ENCODE measurements at places on chromosomes 5 and 9.

DNA sequence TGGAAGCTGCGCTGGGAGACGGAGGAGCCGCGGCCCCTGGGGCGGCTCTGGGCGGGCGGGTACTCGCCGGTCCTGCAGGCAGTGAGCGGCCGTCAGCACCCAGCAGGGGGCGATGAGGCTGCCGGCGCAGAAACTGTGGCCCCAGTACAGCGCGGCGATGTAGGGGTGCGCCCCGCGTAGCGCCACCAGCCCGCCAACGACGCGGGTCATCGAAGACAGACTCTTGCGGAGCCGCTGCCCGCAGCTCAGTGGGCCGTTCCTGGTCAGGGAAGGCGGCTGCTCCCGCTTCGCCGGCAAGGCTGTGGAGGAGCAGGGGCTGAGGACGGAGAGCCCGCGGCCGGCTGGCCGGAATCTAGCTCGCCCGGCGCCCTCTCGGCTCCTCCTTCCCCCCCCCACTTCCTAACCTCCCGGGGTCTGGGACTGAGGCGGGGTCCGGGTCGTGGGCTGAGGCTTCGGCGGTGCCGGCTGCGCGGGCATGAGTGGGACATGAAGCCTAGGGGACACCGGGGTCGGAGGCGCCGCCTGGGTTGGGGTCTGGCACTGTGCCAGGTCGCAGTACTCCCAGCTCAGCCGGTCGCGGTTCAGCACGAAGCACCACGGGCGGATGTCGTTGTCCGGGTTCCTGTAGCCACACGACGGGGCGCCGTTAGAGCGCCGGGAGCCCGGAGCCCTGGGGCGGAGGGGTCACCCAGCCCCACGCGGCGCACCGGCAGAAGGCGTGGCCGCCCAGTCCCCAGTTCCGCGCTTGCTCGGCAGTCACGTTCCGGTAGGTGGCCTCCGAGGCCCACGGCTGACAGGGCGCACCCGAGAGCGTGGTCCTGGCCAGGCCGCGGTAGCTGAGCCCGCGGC lies 3.6 kb upstream of the PFN3 start:
- DNase-seq, result no peak

- DNase-seq, result no peak
These were observed 25.9 kb downstream of the CTSL start for GRCh38 chr9:87751868-87752267.

DNA sequence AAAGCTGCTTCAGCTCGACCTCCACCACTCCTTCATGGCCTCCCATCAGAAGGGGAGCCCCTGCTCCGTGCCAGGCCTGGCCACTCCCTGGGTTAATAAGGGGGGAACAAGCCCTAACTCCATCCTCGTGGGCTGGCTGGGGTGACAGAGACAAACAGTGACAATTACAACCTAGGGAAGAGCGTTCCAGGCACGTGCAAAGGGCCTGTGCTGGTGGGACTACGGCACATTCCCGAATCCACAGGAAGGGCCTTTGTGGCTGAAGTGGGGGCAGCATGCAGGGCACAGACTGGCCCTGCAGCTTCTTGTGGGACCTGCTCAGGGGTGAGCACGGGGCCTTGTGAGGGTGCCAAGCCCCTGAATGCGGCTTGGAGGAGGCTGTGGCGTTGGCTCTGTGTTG lies 157.4 kb downstream of the C9orf50 start:
- no peak for DNase-seq

GRCh38 chr5:10291692-10292339 lies 15.9 kb downstream of the CMBL start:
- no peak for DNase-seq

DNA sequence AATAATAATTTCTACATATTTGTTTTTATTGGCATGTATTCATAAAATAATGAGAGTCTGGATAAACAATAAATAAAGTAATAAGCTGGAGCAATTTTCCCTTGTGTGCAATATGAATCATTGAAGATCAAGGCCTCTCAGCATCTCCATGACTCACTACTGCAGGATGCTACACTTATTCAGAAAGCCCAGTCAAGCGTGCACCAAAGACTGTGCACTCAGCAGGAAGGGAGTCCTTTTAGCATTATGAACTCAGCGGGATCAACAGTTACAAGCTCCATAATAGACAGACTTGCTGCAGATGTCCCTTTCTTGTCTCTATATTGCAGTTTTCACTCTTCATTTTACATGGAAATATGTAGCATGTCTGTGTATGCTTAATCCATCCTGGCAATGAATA lies 485.3 kb downstream of the CDH9 start:
- DNase-seq, result no peak

DNA sequence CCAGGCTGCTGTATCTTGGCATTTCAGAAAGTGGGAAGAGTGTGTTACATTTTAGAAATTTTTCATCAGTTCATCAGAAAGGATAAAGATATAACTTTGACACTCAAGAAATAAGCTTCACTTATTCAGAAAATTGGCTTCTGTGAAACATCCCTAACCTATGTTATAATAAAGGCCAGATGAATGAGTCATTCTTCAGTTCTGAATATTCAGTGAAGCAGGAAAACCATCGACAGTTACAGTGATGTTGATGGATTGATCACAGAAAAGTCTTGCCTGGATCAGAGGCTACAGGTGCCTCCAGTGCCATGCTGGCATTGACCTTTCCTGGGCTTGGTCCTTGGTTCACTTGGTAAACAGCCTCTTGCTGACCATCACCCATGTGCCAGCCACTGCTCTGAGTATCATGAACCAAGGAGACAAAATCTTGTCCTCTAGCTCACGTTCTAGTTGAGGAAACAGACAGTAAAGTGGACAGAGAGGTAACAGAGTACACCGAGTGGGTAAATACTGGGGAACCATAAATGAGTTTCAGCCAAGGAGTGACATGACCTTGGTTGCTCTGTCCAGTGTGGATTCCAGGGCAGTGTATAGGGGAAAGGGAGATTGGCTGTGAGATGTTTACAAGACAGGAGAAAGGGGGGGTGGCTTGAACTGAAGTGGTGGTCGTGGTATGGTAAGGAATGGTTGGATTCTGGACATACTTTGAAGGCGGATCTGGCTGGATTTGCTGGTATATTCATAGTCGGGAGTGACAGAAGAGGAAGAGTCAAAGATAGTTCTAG lies 98.6 kb downstream of the AMBP start:
- no peak for DNase-seq

GRCh38 chr9:123540457-123540856 lies 184.5 kb downstream of the CRB2 start:
- DNase-seq, result no peak

DNA sequence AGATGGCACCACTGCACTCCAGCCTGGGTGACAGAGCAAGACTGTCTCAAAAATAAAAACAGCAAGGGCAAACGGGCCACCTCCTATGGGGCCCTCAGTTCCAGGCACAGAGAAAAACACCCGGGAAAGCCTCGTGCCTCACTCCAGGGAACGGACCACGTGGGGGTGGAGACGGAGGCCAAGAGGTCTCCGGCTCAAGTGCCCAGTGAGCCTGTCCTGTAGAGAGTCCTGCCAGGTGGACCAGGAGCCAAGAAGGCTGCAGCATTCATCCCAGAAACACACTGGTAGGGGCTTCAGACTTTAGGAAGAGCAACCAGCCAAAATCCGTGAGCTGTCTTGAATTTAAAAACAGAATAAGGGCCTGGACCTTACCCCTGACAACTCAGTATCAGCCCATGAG lies 63.8 kb downstream of the C5orf15 start:
- no peak for DNase-seq

GRCh38 chr5:103669615-103670014 lies 107.0 kb upstream of the NUDT12 start:
- DNase-seq, result no peak

GRCh38 chr5:138874241-138874640 lies 894 bp downstream of the LRRTM2 start:
- no peak for DNase-seq

GRCh38 chr9:94908583-94909249 lies 182.2 kb downstream of the AOPEP start:
- no peak for DNase-seq

GRCh38 chr5:158819095-158819494 lies 280.6 kb downstream of the EBF1 start:
- no peak for DNase-seq

DNA sequence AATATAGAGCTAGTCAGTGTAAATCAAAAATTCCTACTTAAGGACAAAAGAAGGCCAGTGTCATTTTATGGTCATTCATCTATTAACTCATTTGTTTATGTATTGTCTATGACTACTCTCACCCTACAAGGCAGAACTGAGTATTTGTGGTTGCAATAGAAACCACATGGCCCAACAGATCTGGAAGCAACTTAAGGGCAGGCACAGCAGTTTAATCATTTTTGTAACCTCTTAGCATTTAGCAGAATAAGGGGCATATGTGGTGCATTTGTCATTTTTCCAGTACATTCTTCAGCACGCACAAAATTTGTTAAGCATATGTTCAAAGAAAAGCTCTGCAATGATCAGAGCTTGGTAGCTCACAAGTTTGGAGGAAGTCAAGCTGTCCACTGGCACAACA lies 1.1 kb downstream of the FKBP15 start:
- no peak for DNase-seq

DNA sequence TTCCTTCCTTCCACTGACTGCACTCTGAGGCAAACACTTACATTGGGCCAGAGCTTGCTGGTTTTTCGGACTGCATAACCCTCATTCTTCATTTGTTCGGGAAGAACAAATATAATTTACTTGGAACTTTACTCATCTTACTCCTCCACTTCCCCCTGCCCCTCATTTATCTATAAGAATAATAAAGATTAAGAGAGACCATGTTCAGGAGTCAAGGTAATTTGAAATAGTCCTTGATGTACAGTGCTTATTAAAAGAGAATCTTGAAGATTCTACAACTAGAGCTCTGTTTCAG lies 65.6 kb downstream of the BASP1 start:
- DNase-seq, result no peak
